ENCODE measurements at places on chromosomes 3 and 15.

DNA sequence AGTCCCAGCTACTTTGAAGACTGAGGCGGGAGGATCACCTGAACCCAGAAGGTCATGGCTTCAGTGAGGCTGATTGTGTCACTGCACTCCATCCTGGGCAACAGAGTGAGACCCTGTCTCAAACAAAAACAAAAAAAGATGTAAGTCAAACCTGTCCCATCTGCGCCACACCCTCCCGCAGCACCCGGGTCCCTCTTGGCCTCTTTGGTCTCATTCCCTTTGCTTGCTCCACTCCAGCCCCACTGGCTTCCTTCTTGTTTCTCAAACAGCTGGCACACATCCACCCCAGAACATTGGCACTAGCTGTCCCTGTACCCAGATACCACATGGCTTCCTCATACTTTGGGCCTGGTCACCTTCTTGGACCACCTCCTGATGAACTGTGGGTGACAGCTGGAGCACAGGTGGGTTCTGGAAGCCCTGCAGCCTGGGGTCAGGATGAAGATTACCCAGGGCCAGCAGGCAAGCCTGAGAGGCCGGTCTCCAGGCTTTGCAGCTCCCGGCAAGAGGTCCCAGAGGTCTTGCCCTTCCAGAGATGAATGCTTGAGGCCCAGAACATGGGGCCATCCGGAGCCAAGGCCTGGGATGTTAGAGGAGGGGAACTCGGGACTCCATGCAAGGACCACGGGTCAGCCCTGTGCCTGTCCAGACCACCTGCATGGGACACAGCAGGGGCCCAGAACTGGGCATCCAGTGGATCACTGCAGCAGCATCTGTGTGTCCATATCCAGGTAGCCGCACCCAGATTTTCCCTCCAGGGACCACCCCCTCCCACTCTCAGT, 10.9 kb upstream of the GATA2 start:
- DNase-seq, result no peak

DNA sequence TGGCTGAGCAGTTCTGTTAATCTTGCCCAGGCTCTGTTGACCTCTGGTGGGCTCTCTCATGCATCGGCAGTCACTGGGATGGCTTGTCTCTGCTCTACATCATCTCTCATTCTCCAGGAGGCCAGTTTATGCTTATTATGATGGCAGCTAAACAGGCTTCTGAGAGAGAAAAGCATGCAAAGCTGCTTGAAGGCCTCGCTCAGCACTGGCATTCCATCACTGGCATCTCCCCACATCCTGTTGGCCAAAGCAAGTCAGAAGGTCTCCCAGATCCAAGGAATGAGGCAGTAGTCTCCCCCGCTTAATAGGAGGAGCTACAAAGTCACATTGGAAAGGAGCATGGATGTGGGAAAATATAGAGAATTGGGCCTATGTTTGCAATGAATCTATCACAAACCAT, 212.6 kb downstream of the ZNF621 start:
- no peak for DNase-seq

DNA sequence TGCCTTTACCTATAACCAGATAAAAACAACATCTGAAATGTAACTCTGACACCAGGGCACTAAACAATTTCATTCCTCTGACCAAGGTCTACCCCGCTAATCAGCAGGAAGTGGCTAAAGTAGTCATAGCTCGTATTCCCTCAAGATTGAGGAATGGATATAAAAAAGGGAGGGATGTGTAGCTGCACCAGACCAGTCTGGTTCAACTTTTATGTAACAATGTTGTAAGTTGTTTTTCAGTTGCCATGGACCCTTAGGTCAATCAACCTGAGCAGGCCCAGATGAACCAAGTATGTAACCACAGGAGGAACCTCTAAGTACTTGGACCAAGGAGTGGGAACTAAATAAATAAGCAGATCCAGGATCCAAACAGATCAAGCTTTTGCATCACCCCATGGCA, 28.4 kb upstream of the IFT57 start:
- no peak for DNase-seq

DNA sequence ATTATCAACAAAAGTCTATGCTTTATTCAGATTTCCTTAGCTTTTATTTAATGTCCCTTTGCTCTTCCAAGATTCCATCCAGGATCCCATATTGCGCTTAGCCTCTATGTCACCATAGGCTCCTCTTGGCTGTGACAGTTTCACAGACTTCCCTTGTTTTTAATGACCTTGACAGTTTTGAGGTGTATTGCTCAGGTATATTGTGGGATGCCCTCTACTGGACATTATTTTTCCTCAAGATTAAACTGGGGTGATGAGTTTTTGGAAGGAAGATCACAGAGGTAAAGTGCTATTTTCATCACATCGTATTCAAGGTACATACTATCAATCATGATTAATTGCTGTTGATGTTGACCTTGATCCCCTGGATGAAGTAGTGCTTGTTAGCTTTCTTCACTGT, 99.1 kb upstream of the SMAD3 start:
- DNase-seq, result no peak

DNA sequence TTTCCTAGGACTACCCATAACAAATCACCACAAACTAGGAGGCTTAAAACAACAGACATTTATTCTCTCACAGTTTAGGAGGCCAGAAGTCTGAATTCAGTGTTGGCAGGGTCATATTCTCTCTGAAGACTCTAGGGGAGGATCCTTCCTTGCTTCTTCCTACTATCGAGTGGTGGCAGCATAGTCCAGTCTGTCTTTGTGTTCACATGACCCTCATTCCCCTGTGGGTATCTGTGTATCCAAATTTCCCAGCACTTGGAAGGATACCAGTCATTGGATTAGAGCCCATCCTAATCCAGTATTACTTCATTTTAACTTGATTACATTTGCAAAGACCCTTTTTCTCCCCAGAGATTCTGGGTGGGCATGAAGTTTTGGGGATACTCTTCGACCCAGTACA, 63.8 kb downstream of the GMPS start:
- no peak for DNase-seq

DNA sequence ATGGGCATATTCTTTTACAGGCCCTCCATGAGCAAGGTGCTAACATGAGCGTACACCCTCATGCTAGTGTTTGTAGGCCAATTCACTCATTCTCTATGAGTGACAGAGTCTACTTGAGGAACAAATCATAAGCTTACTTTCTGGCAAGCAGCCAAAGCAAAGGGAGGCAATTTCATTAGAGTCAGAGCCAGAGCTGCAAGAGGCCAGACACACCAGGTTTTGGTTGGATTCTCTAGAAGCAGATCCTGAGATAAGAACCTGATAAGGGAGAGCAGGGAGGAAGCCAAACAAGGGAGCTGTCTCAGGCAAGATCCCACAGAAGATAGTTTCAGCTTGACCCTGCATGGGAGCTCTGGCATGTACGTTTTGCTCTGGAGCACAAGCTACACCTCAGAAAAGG, 214.1 kb upstream of the CTNNB1 start:
- no peak for DNase-seq
